Osteocyte (in vitro differentiated cells): ENCODE measurements at places on chromosomes 5 and 9. TPM values are rescaled to one million over a fixed set of nuclear protein-coding genes. Genes with fewer than 3 reads are reported as not detected.

- DNase-seq, result no peak
Measured at GRCh38 chr9:77183581-77183980, 6.2 kb downstream of the VPS13A start.

- DNase-seq, result no peak
Measured at GRCh38 chr5:118999696-119000095, 11.3 kb upstream of the DTWD2 start.

DNA sequence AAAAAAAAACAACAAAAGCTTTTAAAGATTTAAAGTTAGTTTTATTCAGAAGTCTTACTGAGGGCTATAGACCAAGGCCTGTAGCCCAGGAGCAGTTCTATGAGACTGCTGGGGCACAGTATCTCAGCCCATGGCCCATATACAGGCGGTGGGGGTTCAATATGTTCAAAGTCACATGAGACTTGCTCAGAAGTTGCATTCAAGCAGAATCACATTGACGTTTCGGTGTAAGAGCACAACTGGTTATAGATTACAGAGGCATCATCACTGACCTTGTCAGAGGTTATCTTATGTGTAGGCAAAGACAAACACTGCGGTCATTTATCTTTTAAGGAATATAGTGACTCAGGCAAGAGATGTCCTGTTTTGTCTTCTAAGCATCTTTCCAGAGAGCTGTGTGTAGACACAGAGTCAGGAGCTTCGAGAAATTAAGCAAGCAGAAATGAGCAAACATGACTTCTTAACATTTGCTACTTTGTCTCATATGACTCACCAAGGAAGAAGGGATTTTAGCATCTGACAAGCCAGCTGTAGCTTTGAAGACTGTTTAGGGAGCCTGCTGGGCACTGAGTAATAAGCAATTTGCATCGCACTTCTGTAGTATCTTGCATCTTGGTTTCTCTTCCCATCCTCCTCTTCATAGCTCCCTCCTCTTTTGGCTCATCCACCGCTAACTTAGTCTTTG lies 12.9 kb upstream of the F2RL1 start:
- no peak for DNase-seq

DNA sequence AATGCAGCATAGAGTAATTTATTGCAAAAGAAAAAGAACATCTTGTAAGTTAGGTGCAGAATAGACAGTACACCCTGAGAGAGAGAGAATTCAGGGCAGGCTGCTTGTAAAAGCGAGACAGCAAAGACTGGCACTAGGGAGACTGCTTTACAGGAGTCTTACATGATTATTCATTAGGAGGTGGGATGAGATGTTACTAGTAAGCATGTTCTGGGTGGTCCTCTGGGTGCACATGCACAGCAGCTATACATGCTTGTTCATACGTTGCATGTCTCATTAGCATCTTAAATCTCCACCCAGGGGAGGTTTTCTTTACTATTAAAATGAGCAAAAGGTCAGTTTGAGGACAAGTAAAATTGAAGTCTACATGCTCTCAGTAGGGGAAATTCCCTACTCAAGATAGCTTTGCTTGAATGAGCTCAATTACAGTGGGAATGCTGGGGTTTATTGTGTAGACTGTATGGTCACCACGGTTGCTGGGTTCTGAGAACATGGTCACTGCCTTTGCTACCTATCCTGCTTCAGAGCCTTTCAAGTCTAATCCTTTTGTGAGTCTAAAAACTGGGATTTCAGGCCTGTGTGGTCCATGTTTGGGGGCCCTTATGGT lies 60.6 kb downstream of the RGS7BP start:
- no peak for DNase-seq

DNA sequence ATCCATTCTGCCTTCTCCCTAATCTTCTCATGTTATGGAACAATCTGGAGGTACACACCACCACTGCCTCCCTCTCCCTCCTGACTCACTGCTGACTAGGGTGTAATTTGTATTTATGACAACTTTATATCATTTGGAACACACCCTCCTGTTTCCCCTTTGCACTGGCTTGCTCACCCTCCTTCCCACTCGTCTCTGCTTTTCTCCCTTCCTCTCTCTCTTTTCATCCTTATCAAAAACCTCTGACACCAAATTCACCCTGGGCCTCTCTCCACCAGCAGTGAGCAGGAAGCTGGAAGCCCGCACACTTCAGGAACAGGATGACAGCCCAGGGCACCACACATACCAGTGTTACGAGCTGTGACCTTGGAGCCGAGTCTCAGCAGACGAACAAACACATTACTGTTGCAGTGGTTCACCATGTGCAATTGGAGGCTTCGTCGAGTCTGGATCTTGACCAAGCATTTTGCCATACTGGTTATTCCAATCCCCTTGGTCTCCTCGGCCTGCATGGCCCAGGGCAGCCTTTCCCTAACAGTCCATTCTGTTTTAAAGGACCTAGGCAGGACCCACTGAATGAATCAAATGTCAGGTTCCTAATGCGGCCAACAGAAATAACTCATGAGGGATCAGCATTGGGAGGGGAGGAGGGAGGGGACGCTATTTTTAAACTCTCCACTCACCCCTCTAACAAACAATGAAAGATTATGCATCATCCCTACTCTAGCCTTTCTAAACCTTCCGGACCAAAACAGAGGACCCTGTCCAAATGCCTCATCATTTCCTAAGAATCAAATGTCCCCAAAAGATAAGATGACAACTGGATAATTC lies 203.9 kb upstream of the RASEF start:
- no peak for DNase-seq

GRCh38 chr9:110309681-110310080 lies 28.0 kb downstream of the TXNDC8 start:
- DNase-seq, result no peak

DNA sequence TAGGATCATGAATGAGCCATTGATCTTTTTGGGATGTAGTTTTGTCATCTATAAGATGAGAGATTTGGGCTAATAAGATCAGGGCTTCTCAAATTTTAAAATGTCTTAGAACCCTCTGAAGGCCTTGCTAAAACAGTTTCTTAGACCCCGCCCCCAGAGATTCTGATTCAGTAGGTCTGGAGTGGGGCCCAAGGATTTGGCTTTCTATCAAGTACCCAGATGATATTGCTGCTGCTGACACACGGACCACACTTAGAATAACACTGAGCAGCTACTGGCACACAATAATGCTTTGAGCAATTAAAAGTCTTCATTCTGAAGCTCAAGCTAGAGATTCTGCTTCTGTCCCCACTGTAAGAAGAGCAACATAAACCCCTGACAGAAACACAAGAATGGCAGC lies 216.7 kb downstream of the SMARCA2 start:
- no peak for DNase-seq

DNA sequence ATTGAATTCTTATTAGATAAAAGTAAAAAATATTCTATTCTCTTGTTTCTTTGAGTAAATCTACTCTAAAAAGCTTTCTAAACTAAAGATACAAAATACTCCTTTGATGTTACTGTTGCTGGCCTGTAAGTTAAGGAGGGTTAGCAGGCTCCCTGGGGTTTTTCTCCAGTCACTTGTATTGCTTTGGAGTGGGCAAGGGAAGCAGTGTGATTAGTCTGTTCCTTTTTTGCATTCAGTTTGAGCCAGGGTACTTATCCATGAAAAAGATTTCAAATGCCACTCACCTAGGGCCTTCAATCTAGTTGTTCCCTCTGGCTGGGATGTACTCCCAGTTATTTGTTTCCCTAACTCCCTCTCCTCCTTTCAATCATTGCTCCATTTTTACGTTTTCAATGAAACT lies 256.2 kb upstream of the SMC2 start:
- DNase-seq, result no peak

DNA sequence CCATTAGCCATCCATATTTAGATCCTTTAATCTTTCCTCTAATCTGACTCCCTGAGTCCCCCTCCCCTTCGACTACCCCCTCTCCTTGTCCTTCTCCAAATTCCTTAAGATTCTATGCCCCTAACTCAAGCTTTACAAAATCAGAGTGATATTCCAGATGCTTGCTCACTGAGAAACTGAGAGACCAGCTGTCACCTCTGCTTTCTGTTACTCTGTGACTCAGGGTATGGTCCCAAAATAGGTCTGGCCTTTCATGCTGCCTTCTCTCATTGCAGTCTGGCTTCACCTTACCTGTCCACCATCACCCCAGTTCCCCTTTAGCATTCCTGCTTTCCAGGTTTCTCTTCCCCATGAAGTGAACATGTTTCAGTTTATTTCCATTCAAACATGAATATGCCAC lies 383.3 kb upstream of the SLC30A5 start:
- no peak for DNase-seq

Gene F2R
- total RNA-seq, result 108 and 113 TPM in 2 replicates

Gene SPINK13
- not detected in 2 replicates for total RNA-seq

Gene RASGEF1C
- not detected in 2 replicates for total RNA-seq

Gene ZDHHC11B
- not detected in 2 replicates for total RNA-seq

Gene NMRK1
- 11.4 and 11.9 TPM in 2 replicates for total RNA-seq
